GM23248 (cell line): ENCODE measurements at places on chromosomes 2 and 18. TPM values are rescaled to one million over a fixed set of nuclear protein-coding genes. Genes with fewer than 3 reads are reported as not detected.

- no peak for DNase-seq
These were observed 14.7 kb downstream of the PCARE start for GRCh38 chr2:29059624-29060023.

DNA sequence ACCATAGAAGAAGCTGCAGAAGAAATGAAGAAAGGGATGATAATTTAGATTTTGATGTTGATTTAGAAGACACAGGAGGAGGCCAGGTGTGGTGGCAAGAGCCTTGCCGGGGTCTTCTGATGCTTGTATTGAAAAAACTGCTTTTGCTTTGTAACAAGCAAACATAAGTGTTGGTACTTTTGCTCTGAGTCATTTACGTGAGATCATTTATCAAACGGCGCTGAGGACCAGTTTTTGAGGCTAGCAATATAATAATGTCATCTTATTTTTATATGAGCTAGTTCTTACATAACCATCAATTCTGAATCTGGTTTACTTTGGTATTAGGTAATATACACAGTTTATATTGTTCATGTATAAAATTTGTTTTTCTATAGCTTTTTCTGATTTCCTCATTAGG, 30.6 kb downstream of the SPTBN1 start:
- no peak for DNase-seq

DNA sequence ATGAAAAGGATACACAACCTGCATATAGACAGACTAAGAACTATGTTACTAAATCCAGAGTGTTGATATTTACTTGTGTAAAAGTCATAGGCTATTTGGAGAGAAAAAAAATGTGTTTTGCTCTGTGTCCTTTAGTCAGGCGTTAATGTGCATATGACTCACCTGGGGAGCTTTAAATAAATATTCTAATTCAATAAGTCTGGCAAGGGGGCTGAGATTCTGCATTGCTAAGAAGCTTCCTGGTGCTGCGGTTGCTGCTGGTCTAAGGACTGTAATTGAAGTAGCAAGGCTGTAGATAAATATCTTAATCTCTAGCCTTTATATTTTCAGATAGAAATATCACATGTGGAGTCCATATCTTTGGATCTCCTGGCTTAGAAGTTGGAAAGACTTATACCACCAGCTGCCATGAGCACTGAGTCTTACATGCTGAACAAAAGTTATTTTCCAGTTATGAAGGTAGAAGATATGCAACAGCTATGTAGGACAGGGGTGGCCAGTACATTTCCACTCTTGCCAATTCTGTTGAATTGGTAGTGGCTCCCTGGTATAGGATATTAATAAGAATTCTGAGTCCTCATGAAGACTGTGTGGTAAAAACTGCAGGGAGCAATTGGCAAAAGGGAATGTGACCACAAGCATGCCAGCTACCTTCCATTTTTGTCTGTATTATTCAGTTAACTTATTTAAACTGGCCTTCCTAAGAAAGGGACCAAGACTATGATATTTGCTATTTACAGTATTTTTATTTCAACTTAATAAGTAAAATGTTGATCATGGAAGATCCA, 4.8 kb downstream of the SPAG16 start:
- peak; percentile 21 for DNase-seq

DNA sequence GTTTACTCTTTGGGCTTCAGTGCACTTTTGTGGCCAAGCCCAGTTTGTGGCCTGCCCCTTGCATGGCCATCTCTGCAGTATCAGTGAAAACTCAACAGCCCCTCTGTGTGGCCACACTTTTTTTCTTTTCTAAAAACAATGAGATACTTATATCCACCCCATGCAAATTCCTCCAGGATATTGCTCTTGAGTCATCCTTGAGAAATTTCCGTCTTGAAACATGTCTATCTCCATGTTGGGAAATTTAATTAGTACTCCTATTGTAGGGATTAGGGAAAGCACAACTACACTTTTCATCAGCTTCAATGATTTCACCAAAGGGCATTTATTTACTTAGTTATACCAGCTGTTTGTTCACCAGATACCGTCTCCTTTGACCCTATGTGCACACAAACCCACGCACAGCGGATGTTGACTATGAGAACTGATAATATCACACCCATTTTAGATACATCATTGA, 993.1 kb downstream of the TSN start:
- peak; percentile 37 for DNase-seq

GRCh38 chr2:41644936-41645335, 402.9 kb upstream of the PKDCC start:
- no peak for DNase-seq

DNA sequence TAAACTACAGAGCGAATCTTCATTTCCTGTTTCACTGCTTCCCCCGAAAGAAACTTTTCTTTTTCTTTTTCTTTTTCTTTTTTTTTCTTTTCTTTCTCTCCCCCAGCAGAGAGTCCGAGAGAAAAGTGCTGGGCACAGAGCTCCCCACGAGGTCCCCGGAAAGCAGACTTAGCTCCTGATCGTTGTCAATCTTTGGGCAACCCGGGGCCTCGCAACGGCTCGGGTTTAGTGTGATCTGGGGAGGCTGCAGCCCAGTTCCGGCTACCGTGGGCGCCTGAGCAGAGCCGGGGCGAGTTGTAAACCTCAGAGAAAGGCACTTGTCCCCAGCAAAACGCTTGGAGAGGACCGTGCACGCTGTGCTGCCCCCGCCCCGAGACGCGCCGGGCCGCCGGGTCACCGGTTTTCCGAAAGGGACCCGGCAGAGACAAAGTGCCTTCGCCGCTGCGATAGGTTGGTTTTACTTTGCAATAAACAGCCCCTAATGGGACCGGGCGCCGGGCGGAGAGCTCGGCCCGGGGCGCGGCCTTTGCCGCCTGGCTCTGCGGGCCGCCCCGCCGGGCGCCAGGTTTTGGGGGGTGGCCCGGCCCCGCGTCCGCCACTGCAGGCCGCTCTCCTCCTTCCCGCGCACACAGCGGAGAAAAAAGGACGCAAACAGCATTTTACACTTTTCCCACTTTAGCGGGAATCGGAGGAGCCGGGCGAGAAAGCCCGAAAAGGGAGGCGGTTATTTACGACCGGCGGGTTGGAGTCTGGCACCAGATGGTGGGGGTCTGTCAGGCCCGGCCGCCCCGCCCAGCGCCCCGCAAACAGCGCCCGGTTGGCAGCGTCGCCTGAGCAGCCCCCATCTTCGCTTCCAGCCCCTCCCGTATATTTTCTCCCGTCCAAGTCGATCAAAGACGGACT, 136.0 kb downstream of the INSIG2 start:
- DNase-seq, result peak; percentile 74

DNA sequence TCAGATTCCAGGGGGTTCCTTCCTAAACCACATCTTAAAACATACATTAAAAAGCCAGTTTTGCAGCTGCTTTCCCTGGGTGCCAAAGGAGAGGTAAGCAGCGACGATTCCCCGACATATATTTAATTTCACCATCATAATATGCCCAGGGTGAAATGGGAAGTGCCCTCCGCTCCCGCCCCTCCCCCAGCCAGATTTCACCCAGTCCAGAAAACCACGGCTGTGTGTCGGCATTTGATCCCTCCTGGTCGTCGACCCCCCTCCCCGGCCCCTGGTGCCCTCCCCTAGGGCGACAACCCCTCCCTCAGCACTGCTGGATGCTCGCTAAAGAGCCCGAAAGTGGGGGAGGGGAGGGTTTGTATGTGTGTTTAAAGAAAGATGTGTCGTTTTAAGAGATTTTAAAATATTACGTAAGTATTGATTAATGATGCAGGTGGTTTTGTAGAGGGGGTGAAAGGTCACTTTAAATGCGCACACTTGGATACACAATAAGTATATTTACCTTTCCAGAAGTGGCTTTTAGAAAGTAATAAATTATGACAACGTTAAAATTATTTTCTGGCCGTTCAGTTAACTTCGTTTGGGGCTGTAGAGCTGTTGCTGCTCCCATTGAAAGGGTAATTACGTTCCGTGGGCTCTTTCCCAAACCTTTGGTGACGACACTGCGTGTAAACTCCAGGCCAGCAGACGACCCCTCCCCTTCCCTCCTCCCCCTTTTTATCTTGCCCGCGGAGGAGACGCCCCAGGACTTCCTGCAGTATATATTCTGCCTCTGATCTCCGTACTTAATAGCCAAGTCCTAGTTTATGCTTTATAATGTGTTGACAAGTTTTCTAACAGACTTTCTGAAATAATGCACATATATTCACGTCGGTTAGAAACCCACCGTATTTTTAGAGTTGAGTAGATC, 3.4 kb upstream of the BCL11A start:
- DNase-seq, result no peak

DNA sequence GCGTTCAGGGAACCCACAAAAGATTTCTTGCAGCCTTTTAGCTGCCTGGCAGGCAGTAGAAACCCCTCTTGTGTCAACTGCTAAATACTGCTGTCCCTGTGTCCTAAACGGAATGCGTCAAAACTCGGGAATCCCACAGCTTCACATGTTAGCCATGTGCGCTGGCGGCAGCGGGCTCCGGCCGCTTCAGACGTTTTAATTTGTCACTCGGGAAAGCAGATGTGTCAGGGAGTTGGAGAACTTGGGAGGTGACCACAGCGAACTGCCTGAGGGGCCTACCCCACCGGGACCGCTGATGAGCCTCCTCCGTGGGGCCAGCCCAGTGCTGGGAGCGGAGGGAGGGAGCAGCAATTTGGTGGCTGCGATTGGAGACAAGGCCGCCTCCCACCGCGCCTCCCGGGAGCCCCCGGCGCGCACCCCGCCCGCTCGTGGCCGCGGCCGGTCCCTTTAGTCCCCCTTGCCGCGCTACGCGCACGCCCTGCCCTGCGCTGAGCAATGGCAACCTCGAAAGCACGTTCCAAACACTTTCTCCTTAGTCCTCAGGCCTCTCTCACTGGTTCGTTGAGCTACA, 146.1 kb upstream of the SATB2 start:
- DNase-seq, result peak; percentile 23

GRCh38 chr2:53572696-53573095, 194.9 kb upstream of the CHAC2 start:
- DNase-seq, result no peak

DNA sequence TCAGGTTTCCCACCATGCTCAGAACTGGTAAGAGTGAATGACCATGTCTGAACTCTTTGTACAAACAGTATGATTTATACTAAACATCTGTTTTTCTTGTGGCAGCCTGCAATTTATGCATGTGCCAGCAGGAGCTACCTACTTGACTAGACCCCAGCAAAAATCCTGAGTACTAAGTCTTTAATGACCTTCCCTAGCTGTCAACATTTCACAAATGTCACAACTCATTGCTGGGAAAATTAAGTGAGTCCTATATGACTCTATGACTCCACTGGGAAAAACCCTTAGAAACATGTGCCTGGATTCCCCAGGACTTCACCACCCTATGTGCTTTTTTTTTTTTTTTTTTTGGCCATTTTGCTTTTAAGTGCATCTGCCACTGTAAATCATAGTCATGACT, 1225.8 kb downstream of the SUCLG1 start:
- DNase-seq, result peak; percentile 1

The CELF4 gene
- not detected in 2 replicates for total RNA-seq

The CHN1 gene
- total RNA-seq, result 101 and 115 TPM in 2 replicates

The SERTAD2 gene
- total RNA-seq, result 18.5 and 21.0 TPM in 2 replicates

The CENPA gene
- total RNA-seq, result 5.7 and 8.1 TPM in 2 replicates

The AQP12A gene
- total RNA-seq, result not detected in 2 replicates

The FRZB gene
- 0.32 TPM in 1 of 2 replicates, not detected in the other for total RNA-seq
